ENCODE measurements at places on chromosomes 12 and 14.
A peak's percentile ranks its signal among the peaks of the same experiment; 100 is the strongest.

DNA sequence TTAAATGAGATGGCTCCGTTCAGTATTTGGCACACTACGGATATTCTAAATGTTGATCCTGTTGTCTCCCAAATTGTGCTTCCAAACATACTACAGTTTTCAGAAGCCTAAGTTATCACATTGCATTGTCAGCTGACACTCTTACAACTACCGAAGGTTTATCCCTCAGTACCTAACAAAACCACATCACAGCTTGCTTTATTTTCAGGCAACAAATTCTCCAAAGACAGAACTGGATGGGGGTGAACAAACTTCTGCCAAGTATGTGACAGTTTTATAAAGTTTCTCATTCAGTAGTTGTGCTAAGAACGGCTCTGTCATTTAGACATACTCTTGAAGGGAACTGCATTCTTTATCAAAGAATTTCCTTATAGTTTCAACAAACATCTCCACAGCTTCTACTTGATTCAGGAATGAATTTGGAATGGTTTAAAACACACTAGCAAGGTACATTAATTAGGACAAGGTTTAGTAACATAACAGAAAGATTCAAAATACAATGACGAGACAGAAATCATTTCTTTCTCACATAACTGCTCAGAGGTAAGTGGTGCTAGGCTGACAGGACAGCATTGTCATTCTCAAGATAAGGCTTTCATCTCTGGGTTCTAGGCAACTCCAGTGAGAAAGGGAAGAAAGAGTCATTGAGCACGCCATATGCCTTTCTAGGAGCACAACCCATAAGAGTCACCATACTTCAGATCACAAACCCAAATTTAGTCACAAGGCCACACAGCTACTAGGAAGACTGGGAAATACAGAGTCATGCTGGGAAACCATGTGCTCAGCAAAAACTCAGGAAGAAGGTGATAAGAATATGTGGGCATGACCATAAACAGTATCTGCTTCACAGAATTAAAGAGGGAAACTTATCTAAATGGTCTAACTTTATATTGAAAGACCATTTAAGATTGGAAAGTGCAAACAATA lies 100.7 kb downstream of the DUSP6 start:
- peak; percentile 41 for DNase-seq

DNA sequence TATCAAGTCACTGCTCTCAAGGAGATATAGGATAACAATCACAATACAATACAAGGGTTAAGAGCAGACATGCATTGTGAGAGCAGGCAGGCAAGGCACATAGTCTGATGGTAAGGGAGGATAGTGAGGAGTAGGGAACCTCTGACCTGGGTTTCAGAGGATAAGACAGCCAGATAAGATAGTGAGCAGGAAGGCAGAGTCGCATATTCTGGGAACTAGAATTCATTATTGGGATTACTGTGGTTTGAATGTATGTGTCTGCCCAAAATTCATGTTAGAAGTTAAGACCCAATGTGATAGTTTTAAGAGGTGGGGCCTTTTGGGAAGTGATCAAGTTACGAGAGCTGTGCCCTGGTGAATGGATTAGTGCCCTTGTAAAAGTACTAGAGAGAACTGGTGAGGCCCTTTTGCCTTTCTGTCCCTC lies 14.4 kb upstream of the ATF1 start:
- no peak for DNase-seq

DNA sequence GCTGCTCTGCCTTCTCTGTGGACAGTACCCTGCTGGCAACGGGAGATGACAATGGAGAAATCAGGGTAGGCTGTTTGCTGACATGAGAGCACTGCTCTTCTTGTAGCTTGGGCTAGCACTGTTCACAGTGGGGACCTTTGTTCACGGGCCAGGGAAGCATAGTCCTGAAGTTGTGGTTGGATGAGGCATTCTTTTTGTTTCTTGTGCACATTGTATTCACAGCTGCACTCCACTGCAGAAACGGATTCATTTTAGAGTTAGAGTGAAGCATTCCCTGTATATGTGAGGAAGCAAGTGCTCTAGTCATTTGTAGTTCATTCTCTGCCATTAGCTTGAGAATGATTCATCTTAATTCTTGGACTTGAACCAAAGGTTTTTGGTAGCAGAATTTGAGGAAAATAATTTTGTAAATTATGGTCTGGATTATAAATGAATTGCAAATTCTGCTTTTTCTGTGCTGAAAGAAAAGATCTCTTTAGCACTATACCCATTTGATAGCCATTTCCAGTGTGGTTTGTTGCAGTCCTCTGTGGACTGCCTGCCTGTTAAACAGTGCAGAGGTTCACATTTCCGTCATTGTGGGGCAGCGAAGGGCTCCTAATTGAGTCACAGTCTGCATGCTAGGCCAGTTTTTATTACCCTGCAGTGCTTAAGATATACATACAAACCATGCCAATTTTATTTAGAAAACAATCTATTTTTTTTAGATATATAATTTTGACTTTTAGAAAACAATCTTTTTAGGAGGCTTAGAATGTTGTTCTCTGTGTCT lies 80.6 kb downstream of the APAF1 start:
- DNase-seq, result peak; percentile 58

DNA sequence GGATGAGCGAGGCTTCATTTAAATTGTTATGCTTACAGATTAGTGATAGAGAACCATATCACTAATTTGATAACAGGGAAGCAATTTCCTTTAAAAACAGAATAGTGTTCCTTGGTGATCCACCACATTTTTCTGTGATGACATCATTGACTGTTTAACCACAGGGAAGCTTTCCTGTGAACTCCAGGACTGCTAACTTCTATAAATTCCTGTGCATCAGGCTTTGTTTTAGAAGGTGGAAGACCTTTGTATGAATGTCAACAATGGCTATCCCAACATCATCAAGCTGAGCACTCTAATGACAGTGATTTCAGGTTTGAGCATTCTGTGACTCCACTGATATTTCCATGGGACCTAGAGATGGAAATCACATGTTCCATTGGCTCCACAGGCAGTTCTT lies 177.1 kb downstream of the RMST start:
- no peak for DNase-seq

DNA sequence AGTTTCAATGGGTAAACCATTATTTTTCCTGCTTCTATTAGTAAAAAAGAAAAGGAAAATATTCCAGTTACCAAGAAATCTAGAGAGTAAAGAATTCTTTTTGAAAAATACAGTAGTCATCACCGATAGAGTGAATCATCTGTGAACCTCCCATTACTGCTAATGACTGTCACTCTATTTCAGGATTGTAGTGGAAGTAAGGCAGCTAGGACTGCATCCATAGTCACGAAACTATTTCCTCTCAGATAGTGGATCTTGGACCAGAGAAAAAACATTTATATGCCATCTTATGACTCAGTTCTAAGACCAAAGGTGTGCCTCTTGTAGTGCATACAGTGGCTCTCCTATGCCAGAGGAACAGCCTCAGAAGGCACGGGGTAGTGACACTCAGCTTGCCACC lies 173.9 kb upstream of the PLEKHA5 start:
- DNase-seq, result no peak
